Right renal pelvis (tissue), 4 donors: ENCODE measurements at places on chromosomes 11 and 22. TPM values are rescaled to one million over a fixed set of nuclear protein-coding genes. Genes with fewer than 3 reads are reported as not detected.

The OR8G5 gene
- not detected for polyA plus RNA-seq

DNA sequence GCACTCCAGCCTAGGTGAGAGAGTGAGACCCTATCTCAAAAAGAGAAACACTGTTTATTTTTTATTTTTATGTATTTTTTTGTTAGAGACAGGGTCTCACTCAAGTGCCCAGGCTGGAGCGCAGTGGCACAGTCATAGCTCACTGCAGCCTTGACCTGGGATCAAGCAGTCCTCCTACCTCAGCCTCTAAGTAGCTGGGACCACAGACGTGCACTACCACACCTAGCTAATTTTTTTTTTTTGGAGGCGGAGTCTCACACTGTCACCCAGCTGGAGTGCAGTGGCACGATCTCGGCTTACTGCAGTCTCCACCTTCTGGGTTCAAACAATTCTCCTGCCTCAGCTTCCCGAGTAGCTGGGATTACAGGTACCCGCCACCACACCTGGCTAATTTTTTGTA, 6.4 kb downstream of the RBX1 start:
- DNase-seq, result no peak

DNA sequence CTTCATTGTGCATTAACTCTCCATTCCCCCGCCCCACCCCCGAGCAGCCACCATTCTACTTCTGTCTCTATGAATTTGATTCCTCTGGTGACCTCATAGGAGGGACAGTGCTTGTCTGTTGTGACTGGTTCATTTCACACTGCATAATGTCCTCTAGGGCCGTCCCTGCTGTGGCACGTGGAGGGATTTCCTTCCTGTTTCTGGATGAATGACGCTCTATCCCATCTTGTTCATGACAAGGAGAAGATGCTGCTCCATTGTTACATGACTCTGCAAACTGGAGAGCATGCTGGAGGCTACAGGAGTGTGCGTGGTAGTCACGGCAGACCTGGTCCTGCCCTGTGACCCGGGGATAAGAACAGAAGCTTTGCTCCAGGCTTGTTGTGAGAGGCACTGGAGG, 61.3 kb downstream of the RTL6 start:
- no peak for DNase-seq

DNA sequence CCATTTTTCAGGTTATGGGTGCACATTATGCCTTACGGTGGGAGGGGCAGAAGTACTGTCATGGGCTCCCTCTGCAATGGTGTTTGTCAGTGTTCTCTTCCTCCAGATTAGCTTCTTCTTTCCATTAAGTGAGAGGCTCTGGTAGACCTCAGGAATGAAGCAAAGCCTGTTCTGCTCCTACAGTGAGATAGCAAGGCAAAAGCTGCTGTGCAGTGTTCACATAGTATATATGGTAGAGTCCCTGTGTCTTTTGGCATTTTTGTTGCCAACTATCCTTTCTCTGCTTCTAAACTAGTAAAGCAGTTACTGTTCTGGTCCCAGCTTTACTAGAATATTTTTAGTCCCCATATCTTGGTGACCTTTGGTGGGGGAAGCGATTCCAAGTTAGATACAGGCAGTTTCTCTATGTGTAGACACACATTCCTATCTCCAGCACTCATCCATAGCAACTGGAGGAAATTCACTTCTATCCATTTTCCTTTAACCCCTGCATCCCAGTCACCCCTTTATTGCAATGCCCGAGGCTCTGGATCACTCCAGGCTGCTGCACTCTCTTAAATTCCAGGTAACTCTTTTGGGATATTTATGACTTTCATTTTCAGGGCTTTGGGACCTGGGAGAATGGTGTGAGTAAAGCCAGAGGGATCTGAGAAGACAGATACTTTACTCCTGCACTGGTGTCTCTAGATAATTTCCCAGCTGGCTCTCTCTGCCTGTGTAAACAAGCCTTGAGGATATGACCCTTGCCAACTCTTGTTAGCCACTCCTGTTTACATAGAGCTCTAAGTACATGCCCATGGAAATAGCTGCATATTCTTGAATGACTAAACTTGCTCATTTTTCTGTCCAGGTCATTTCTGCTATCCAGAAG, 3.9 kb upstream of the TRIM34 start:
- DNase-seq, result no peak

DNA sequence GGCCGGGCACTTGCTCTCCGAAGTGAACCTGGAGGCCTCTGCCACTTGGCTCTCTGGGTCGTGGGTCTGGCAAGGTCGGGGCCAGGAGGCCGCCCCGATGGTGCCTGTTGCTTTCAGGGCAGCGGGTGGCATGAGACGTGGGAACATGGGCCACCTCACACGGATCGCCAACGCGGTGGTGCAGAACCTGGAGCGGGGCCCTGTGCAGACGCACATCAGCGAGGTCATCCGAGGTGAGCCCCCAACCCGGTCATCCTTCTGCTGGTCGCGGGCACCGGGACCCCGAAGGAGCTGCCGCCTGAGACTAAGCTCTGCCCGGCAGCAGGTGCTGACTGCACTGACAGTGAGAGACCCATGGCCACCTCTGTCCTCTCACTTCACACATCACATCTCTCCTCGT, 40.0 kb downstream of the SBF1 start:
- DNase-seq, result no peak

GRCh38 chr11:16095756-16096155, 260.6 kb downstream of the SOX6 start:
- DNase-seq, result no peak

- no peak for DNase-seq
Measured at GRCh38 chr11:126359431-126360048, 4.1 kb downstream of the ST3GAL4 start.
